Caco-2 (cell line): ENCODE measurements at places on chromosomes 12 and 14.
A peak's percentile ranks its signal among the peaks of the same experiment; 100 is the strongest.

GRCh38 chr14:99564256-99564925 lies 39.6 kb downstream of the CCDC85C start:
- DNase-seq = no peak

DNA sequence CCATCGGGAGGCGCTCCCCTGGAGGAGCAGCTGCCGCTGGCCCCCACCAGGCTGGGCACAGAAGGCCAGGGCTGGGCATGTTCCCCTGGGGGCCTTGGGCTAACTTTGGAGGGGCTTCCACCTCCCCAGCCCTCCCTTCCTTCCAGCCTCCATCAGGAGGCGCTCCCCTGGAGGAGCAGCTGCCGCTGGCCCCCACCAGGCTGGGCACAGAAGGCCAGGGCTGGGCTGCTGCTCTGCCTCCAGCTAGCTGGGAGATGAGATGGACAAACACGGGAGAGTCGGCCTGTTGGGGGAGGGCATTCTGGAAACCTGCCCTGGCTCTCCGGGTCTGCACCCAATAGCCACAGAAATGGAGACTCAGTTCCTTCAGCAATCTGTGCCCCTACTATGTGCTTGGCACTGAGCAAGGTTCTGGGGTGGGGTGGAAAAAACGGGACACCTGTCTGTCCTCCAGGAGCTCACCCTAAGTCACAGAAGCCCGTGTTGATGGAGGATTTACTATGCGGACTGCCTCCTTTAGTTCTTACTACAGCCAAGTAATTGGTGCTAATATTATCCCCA lies 39.0 kb upstream of the CORO1C start:
- no peak for DNase-seq

DNA sequence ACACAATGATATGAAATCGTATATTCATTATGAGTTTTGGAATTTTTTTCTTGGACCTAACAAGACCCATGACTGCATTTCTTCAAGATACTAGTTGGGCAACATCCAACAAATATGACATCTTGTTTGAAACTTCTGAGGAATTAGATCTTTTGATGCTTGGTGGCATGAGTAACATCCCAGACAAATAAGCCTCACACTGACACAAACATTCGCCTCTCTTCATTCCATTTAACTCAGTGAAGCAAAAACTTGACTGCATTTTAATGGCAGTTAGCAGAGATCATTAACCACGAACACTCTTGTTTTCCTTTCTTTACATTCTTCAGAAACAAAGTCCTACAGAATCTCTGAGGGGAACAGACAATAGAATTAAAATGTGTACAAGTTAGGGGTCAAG lies 758.3 kb downstream of the C12orf50 start:
- DNase-seq = no peak

DNA sequence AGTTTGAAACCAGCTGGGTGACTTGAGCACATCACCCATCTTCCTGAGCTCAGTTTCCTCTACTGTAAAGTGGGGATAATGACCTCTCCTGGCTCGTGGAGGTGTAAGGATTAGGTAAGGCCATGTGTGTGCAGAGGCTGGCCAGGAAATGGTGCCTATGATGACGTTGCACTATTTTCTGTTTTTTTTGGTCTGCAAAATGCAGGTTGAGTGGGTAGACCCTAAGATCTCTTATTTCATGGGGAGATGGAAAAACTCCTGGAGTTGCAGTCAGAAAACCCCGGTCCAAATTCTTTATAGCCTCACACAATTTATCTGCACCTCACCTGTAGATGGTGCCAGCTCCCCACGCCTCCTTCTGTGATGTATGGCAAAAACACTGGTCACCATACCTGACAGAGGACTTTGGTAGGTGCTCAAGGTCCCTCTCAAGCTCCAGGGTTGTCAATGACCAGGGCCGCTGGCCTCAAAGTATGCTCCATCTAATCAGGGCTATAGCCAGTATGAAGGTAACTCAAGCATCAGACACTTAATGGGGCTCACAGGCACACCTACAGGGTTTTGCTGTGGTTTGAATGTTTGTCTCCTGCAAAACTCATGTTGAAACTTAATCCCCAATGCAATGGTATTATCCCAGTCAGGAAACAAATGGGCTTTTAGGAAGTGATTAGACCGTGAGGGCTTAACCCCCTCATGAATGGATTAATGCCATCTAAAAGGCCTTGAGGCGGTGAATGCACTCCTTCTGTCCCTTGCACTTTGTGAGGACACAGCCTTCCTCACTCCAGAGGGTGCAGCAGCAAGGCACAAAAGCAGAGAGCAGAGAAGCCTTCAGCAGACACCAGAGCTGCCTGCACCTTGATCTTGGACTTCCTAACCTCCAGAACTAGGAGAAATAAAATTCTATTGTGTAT lies 17.6 kb downstream of the C14orf132 start:
- DNase-seq = peak; percentile 50

DNA sequence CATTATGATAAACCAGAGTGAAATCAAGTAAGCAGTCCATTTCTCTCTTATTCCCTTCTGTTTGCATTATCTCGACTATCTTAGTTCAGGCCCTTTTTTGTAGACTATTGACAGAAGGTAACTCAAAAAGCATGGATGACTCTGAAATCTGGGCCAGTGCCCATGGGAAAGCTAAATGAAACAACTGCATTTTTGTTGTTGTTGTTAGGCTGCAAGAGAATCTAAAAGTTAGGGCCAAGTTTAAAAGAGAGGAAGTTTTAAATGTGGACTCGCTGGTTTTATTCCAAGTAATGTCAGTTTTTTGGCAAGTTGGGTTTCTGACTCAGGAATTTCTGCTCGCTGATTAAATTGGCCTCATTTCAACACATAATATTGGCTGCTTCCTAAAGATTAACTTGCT lies 201.1 kb downstream of the PIK3C2G start:
- no peak for DNase-seq

- DNase-seq = no peak
Observed at GRCh38 chr12:68953536-68953935, 20.6 kb upstream of the CPM start.

- DNase-seq = peak; percentile 84
Observed at GRCh38 chr14:20683125-20683890, 1.1 kb upstream of the RNASE4 start.

DNA sequence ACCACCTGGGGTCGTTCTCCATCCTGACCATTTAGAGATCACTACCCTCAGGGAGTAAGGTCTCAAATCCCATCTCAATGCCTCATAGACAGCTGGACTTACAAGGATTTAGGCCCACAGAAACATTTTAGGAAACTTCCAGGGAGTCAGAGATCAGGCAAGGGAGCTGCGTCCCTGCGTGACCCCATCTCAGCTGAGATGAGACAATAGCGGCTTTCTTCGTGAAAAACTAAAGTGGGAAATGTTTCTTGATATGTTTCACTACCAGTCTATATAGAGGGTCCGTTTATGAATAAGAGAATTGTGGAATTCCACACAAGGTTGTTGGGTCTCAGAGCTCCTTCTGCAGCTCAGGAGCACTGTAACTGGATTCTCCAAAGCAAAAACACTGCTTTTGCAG lies 105.1 kb downstream of the VCPKMT start:
- no peak for DNase-seq

DNA sequence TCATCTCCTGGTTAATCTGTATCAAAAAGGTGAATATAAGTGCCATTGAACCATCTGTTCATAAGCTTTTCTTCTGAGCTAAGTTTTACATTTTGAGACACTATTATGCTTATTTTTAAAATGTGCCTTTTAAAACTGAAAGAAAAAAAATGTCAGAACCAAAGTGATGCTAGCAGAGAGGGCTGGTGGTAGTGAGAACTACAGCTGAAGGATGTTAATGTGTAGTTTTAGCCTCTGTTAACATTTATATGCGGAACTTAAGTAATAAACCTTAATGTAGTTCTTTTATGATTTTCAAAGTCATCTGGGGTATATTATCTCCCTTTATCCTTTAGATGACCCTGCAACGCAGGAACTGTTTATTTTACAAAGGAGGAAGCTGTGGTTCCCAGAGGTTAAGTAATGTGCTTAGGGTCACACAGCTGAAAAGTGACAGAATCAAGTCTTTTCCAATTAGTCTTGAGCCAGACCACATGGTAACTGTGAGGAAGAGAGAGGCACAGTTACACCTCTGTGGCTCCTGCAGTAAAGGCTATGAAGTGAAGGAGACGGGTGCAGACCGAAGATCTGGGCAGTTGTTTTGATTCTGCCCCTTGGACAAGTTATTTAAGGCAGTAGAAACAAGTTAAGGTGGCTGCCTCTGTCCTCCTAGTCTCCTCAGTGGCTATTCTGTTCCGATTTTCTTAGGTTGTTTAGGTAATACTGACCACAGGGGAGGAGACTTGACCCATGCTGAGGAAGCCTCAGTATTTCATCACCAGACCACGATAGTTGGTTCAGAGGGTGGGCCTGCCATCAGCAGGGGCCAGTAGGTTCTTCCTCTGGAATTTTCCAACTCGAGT lies 23.9 kb downstream of the GNG2 start:
- no peak for DNase-seq

DNA sequence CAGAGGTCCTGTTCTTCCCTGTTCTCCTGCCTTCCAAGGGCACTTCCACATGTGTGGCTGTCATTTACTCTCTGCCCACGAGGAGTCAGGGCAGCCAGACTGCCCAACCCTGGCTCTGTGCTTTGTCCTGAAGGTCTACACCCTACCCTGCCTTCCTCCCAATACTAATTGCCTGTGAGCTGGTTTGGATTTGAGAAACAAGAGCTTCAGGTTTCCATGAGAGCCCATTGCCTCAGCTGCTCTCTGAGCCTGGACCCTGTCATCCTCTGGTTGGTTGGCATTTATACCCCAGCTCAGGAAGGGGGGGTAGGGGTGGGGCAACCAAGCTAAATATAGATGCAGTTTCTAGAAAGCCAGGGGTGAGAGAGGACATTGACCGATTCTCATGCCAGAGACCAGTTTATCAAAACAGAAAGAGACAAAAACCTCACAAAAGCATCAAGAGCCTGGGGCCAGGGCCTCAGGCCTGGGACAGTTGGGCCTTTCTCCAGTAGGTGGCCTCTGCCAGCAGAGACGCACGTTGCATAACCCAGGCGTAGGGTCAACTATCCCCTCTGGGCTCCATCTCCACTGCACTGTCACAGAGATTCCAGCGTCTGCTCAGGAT lies 34.5 kb downstream of the VDR start:
- peak; percentile 75 for DNase-seq

GRCh38 chr12:49652921-49653520 lies 29.7 kb downstream of the PRPF40B start:
- no peak for DNase-seq

- no peak for DNase-seq
Observed at GRCh38 chr12:718756-719102, 33.6 kb upstream of the WNK1 start.

- no peak for DNase-seq
Observed at GRCh38 chr12:80441921-80442320, 2.1 kb upstream of the PTPRQ start.

GRCh38 chr12:27013611-27014084 lies 536 bp downstream of the TM7SF3 start:
- no peak for DNase-seq

- DNase-seq = no peak
Observed at GRCh38 chr12:4323396-4323795, 2.4 kb downstream of the TIGAR start.

- DNase-seq = no peak
Observed at GRCh38 chr14:102497998-102498677, 11.4 kb downstream of the ANKRD9 start.

DNA sequence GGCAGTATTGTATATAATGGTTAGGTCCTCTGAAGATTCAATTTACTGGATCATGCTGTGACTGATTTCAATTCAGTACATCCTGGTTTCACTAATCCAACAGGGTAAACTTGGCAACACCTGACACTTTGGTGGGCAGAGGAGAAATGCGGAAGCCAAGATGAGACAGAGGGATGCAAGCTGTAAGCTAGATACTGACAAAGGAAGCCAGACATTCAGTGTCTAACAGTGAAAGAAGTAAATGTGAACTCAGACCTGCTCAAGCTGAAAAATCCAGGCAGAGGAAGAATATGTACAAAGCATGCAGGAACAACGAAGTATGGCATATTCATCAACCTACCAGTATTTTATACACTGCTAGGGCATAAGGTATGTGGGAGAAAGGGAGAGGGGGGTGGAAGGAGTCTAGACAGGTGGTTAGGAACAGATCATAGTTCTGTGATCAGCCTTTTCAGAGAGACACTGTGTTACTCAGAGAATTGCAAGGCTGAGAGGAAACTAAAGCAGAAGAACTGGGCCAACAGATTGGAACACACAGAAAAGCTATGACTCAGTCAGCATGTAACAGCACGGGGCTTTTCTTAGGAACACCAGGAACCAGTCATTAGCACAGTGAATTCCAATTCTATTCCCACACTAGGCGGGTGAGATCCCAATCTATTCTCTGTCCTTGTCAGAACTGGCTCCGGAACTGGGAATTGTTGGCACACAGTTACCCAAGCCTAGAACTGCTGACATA lies 40.3 kb downstream of the NELL2 start:
- no peak for DNase-seq

GRCh38 chr12:81627336-81628189 lies 131.6 kb downstream of the PPFIA2 start:
- no peak for DNase-seq

DNA sequence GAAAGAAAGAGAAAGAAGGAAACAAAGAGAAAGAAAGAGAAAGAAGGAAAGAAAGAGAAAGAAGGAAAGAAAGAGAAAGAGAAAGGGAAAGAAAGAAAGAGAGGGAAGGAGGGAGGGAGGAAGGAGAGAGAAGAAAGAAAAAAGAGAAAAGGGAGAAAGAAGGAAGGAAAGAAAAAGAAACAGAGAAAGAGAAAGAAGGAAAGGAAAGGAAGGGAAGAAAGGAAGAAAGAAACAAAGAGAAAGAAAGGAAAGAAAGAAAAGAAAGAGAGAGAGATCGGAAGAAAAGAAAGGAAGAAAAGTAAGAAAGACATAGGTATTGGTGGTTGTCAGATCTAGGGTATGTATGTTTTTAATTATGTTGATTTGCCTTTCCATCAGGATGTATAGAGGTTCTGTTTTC lies 342.3 kb downstream of the FOXG1 start:
- DNase-seq = no peak

- DNase-seq = no peak
Observed at GRCh38 chr12:13595536-13596443, 385.6 kb downstream of the GRIN2B start.

GRCh38 chr12:18888047-18888446 lies 150.1 kb downstream of the CAPZA3 start:
- DNase-seq = no peak

- no peak for DNase-seq
Observed at GRCh38 chr14:72607386-72608130, 286.3 kb downstream of the DPF3 start.

DNA sequence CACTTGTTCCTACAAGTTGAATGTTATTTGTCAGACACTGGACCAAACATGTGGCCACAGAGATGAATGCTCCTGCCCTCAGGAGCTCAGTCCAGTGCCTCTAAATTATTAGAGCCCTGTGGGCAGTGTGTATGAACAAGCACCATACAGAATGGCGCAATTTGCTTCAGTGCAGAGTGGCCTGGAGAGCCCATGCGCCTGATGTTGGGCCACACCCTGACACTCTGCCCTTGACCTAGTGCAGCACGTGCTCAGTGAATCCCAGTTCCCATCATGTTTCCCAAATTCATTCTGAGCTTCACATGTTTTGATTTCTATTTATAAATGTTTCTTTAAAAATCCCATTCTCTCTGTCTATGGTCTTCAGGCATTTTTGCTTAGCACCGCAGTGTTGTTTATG lies 116.8 kb downstream of the PRMT8 start:
- no peak for DNase-seq

- DNase-seq = no peak
Observed at GRCh38 chr14:31920989-31921650, 156.0 kb upstream of the ARHGAP5 start.
